ENCODE measurements at places on chromosomes 12 and 14.
A peak's percentile ranks its signal among the peaks of the same experiment; 100 is the strongest.

DNA sequence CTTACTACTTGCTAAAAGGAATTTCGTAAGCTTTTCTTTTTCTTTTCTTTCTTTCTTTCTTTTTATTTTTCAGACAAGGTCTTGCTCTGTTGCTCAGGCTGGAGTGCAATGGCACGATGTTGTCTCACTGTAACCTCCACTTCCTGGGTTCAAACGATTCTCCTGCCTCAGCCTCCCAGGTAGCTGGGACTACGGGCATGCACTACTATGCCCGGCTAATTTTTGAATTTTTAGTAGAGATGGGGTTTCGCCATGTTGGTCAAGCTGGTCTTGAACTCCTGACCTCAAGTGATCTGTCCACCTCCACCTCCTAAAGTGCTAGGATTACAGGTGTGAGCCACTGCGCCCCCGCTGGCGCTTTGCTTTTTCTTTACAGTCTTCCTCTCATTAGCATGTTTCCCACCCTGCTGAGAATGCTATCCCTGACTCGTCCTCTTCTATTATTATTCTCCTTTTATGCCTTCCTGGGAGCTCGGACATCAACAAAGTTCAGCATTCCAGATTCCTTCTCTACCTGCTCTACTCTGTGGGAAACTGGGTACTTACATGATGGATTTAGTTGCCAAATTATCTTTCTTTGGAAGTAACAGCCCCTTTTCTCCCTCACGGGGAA lies 3.1 kb downstream of the MTHFD1 start:
- no peak for DNase-seq

GRCh38 chr12:114473018-114473417 lies 67.1 kb upstream of the TBX5 start:
- no peak for DNase-seq

DNA sequence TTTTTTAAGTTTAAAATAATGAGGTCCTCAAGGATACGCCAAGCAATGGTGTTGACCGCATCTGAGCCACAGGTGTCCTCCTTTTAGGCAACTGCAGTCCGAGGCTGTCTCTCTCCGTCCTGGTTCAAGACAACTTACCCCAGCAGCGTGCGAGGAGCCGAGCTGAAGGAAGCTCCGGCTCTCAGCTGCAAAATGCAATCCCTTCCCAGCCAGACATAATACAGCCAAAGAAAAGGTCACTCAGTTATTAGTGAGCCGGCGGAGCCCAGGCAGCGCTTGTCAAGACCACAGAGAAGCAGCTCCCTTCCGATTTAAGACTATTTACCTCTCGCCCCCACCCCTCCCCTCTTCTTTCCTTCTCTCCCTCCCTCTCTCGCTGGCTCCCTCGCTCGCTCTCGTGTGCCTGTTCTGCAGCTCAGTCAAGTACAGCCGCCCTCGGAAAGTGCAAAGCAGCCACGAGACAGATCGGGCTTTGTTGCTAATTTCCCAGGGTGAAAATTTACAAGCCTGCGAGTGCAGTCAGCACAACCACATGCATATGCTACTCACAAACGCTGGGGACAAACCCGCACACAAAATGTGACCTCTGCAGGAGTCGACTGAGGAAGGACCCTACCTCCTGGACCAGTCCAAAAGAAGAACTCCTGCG lies 363 bp upstream of the LMO3 start:
- peak; percentile 17 for DNase-seq

DNA sequence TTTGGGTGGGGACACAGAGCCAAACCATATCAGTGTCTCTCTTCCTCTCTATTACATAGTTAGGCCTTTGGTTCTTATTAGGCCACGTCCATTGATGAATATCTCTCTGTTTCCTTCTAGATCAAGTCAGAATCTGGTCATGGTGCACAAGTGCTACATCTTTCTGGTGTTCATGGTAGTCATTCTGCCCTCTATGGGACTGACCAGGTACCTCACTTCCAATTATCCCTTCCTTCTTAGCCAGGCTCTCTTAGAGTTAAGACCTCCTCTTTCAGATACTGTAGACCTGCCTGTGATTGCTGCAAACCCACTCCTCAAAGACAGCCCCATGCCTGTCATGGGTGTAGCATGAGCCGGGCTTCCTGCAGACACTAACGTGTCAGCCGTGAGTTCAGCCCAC lies 25.2 kb downstream of the NGB start:
- no peak for DNase-seq

- no peak for DNase-seq
Observed at GRCh38 chr12:29782285-29782870, 1.4 kb downstream of the TMTC1 start.

DNA sequence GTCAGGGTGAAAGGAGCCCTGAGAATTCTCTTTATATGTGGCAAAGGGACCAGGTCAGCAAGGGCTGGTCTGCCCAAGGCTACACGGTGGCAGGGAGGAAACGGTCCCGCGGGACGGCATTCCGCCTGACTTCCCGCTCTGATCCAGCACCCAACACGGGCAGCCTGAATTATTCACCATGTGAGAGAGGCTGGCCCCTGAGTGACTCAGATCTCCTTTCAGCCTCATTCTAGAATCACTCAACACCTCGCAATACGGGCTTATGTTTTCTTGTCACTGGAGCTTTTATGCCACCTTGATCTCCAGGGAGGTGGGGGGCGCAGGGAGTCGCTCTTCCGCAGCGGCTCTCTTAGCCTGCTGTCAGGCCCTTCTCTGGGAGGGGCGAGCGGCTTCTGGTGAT lies 8.5 kb downstream of the LRTM2 start:
- no peak for DNase-seq

GRCh38 chr12:4112290-4112689 lies 161.3 kb upstream of the CCND2 start:
- DNase-seq, result no peak

DNA sequence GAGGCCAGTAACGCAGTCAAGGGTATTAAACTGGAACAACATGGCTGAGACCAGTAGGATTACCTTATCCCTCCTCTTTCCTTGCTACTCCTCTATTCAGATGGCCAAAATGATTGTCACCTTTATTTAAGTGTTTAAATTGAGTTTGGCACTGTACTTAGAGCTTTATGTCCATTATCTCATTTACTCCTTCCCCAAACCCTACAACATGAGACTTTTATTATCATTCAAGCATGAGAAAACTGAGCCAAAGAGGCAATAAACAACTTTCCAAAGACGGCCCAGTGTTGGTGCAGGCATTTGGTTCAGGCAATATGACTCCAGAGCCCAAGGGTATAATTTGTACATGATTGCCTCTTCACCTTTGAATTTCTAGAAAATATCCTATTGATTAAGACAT lies 370.9 kb upstream of the KITLG start:
- no peak for DNase-seq
